Stimulated activated CD4-positive, alpha-beta T cell treated with anti-CD3 and anti-CD28 coated beads, TNF-alpha, amount 100 ng/mL, for 1 hour (primary cell): ENCODE measurements at places on chromosomes 12 and 14.

DNA sequence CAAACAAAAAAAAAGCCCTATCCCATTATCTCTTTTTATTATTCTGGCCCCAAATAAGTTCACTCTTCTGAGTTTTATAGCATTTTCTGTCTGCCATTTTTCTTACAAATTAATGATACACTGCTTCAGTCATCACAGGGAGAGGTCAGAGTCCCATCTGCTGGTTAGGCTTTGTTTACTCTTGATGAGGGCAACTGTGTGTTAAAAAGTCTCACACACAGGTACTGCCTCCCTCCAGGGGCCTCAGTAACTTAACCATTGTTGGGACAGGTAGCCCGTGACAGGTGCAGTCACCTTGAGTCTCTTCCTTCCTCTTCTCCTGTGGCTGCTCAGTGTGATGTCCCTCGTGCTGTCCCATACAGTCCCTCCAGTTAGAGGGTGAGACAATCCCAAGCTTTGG is 45.5 kb upstream of the SEL1L start:
- no peak for DNase-seq

GRCh38 chr12:14664434-14665023 is 31.9 kb downstream of the GUCY2C start:
- DNase-seq = no peak

DNA sequence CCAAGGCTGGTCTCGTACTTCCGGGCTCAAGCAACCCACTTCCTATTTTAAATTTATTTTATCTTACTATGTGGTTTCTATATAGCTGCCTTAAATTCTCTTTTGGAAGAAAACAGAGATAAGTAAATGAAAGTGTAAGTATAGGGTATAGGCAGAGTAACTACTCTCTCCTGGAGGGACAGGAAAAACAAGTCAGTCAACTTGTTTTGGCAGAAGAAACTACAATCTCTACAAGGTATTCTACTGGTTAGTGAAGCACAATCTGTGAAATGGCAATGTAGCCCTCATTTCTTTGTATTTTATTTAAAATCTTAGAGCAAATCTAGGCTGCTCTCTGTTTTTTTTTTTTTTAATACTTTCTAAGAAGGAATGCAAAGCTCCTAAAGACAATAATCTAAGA is 55.4 kb downstream of the UBR7 start:
- no peak for DNase-seq

DNA sequence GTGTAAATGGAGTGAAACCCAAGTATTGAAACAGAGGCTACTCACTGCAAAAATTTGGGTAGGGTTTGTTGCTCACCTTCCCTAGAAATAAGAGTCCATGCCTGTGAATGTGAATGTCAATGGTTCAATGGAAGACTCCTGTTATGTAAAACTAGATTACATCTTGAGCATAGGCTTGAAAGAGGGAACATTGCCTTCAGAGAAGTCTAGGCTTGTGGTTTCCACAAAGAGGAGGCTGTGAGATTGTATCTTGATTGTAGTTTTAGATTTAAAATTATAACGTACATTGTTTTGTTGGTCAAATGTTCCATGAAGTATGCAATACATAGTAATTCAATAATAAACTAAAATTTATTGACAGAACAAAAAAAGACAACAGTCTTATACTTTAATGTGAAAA is 413.7 kb upstream of the RPL10L start:
- DNase-seq = no peak
